ENCODE measurements at places on chromosomes 3 and 15. TPM values are rescaled to one million over a fixed set of nuclear protein-coding genes. Genes with fewer than 3 reads are reported as not detected.

DAPK2 gene
- total RNA-seq = 30.8 TPM

ROPN1B gene
- 8.6 TPM for total RNA-seq

LMAN1L gene
- total RNA-seq = not detected

CCR4 gene
- total RNA-seq = not detected

TPRG1 gene
- total RNA-seq = 29.4 TPM

BBX gene
- total RNA-seq = 24.2 TPM

FBLN2 gene
- total RNA-seq = 93.8 TPM

MEF2A gene
- total RNA-seq = 70.1 TPM

ADAMTS9 gene
- 7.8 TPM for total RNA-seq

FAM107A gene
- 33.4 TPM for total RNA-seq

KIF7 gene
- 1.8 TPM for total RNA-seq

SCG3 gene
- total RNA-seq = not detected

FRMD5 gene
- total RNA-seq = not detected

MGLL gene
- 37.9 TPM for total RNA-seq

MAP1A gene
- 3.9 TPM for total RNA-seq

NCKIPSD gene
- 34.8 TPM for total RNA-seq

Data from suprapubic skin (tissue), 4 donors.